ENCODE measurements at places on chromosomes 16 and 17.
A peak's percentile ranks its signal among the peaks of the same experiment; 100 is the strongest.

DNA sequence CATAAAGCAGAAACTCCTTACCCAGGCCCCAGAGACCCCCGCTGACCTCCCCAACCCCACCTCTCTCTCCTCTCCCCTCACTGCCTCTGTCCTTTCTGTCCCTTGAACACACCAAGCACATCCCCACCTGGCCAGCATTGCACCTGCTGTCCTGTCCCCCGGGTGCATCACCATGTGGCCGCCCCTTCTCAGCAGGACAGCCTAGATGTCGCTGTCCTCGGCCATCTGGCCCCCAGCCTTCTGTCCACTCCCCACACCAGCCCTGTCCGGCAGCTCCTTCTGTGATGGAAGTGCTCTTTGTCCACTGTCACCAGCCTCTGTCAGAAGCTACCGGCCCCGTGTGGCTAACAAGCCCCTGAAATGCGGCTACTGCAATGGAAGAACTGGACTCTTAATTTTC lies 12.3 kb upstream of the MPRIP start:
- DNase-seq = no peak

DNA sequence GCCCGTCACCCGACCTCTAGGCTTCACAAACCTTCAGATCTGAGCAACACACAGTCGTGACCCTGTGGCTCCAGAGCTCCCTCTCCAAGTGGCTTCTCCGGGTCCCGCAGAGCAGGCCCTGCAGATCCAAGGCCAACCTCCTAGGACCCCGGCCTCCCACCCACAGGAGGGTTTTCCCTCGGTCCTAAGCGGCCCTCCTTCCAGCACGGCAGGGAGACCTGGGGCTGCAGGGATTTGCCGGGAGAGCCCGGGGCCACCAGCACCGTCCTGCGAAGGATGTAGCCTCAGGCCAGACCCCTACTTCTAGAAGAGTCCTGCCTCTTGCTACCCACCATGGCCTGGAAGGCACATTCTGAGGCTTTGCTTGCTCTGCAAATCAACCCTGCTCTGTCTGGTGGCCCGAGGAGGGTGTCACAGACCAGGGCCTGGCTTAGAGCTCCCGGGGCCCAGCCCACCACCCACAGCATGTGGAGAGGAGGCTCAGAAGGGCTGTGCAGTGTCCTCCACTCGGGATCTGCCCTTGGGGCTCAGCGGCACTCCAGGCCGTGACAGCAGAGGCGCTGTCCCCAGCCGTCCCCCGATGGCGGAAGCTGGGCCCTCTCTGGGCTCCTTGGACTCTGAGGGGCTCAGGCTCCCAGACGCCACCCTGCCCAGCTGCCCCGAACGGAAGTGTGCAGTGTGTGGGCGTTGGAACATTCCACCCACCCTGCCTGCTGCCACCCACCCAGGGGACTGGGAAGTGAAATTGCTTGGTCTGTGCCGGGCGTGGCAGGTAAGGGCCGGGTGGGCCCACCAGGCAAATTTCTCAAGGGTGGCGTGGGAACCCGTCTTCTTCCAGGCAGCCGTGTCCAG lies 28.8 kb upstream of the ACSF3 start:
- DNase-seq = no peak

GRCh38 chr16:80065541-80065940 lies 465.0 kb upstream of the MAF start:
- DNase-seq = no peak

DNA sequence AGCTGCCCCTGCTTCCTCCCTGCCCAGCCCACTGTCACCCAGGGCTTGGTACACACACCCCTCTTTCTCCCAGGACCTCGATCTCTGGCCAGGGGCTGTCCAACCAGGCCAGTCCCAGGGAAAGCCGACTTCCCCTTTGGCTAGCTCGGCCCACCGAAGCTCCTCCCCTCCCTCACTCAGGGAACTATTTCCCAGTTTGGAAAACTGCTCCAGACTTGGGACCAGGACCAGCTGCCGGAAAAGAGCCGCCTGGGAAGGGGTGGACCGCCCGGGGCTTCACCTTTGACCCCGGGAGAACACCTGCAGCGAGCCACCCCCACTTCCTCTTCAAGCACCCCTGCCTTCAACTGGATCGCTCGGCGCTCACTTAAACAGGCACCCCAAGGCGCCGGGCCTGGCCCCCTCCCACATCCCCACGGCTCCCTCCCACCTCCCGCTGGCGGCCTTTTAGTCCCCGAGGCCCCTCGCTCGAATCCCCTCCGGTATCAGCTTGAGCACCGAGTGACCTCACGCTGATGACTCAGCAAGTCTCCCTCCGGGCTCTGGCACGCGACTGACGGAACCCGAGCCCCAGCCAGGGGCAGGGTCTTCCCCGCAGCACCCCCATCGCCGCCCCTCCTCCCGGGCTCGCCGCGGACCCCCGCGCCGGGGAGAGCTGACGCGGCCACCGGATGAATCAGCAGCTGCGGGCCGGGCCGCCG lies 934 bp downstream of the MAFG start:
- DNase-seq = peak; percentile 83

DNA sequence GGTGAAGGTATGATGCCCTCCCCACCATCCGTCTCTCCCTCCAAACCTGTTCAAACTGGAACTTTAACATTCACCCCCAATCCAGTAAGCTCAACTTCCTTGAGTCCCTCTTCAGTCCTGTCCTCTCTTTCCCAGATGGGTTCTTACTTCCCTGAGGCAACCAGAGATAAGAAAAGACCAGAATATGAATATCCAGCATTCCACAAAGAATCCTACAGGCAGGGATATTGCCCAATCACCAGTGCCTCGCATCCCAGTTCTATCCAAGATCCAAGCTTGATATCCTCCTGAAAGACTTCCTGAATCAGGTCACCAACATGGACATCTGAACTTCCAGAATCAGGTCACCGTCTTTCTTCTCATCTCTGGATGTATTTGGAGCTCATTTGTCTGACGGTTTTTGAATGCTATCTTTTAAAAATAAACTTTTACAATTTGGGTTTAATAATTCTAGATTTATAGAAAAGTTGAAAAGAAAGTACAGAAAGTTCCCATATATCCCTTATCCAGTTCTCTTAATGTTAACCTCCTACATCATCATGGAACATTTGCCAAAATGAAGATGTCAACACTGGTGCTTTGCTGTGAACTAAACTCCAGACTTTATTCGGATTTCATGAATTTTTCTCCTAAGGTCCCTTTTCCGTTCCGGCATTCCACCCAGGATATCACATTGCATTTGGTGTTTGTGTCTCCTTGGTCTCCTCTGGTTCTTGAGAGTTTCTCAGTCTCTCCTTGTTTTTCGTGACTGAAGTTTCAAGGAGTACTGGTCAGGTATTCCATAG lies 13.7 kb upstream of the COL1A1 start:
- DNase-seq = no peak

- no peak for DNase-seq
These were observed 101.0 kb upstream of the CNTNAP4 start for GRCh38 chr16:76176153-76176552.
